ENCODE measurements at places on chromosomes 11 and 22. TPM values are rescaled to one million over a fixed set of nuclear protein-coding genes. Genes with fewer than 3 reads are reported as not detected.

Gene INTS4
- total RNA-seq = 21.2 TPM

Gene CBX7
- 75.0 TPM for total RNA-seq

Gene ASCL2
- not detected for total RNA-seq

Gene KCNJ1
- total RNA-seq = not detected

- H3K4me3 ChIP-seq = no peak overlapping the region
- no peaks in the 10 kb centered on the region for H3K4me1 ChIP-seq
- H3K27ac ChIP-seq = no peak overlapping the region
- H3K36me3 ChIP-seq = no peaks in the 10 kb centered on the region
- no peak for DNase-seq
- H3K27me3 ChIP-seq = no peaks in the 10 kb centered on the region
These were observed 30.0 kb upstream of the MUC5AC start for GRCh38 chr11:1127664-1128162.

DNA sequence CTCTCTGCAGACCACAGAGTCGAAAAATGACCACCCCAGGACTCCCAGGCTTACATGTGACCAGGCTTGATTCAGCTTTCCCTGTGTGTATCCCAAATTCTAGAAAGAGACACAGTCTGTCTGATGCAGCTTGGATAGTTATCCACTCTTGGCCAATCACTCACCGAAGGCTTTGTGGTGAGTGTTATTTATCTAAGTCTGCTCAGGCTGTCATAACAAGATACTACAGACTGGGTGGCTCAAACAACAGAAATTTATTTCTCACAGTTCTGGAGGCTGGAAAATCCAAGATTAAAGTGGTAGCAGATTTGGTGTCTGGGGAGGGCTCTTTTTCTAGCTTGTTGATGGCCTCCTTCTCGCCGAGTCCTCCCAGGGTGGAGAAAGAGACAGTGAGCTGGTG lies 63.2 kb downstream of the ZBTB16 start:
- H3K36me3 ChIP-seq = no peaks in the 10 kb centered on the region
- DNase-seq = no peak
- H3K27ac ChIP-seq = no peak overlapping the region
- H3K4me1 ChIP-seq = peaks cover 59% of the 10 kb centered on the region
- H3K27me3 ChIP-seq = no peaks in the 10 kb centered on the region

GRCh38 chr22:42887523-42888507 lies 30.7 kb upstream of the ARFGAP3 start:
- no peak overlapping the region for H3K27ac ChIP-seq
- H3K4me1 ChIP-seq = peaks cover 10% of the 10 kb centered on the region
- no peak for DNase-seq
- H3K27me3 ChIP-seq = no peaks in the 10 kb centered on the region
- no peak overlapping the region for H3K4me3 ChIP-seq
